Activated T-cell treated with anti-CD3 and anti-CD28 coated beads for 48 hours (primary cell): ENCODE measurements at places on chromosomes 3 and 15.

DNA sequence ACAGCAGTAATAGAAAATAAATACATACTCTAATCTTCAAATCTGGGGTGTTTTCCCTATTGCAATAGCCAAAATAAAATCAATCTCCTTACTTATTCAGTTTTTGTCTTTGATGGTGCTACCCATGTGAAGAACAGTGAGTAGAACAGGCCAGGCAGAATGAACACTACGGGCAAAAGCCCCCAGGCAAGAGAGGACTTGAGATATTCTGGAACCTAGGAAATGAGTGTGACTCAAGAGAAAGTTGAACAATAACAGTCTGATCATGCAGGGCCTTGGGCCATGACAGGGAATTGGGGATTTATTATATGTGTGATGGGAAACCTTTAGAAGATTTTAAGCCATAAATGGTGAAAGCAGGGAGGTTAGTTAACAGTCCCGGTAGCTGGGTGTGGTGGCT, 14.0 kb upstream of the DUT start:
- DNase-seq, result no peak

- peak; percentile 96 for DNase-seq
These were observed 14.9 kb upstream of the CCNL1 start for GRCh38 chr3:157174649-157175498.

GRCh38 chr15:52254391-52254790, 41.2 kb downstream of the MYO5C start:
- no peak for DNase-seq

GRCh38 chr3:98824256-98824655, 61.1 kb downstream of the ST3GAL6 start:
- DNase-seq, result no peak

DNA sequence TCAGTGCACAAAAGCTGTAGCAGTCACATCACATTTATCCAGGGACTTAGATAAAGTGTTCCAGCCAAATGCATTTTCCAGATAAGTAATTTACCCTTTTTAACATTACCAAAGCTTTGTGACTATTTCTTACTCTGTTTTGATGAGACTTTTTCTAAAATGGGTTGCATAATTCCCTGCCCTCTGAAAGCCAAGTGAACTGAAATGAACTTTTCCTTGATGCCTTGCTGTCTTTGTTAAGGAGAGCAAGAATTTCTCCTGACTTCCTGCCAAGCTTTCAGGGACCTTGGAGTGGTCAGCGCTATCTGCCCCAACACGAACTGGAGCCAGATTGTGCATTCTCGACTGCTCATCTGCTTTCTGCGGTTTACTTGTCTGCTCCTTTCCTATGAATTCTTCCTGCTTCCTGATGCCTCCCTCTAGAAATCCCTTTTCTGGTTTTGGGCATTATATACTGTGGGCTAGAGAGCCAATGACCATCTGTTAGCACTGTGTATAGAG, 34.8 kb downstream of the EIF4E3 start:
- no peak for DNase-seq

GRCh38 chr3:31959251-31959650, 21.8 kb downstream of the OSBPL10 start:
- DNase-seq, result no peak

GRCh38 chr3:43098761-43099160, 7.1 kb downstream of the POMGNT2 start:
- DNase-seq, result no peak

- DNase-seq, result no peak
These were observed 96.5 kb upstream of the UBE2E2 start for GRCh38 chr3:23106666-23107065.

DNA sequence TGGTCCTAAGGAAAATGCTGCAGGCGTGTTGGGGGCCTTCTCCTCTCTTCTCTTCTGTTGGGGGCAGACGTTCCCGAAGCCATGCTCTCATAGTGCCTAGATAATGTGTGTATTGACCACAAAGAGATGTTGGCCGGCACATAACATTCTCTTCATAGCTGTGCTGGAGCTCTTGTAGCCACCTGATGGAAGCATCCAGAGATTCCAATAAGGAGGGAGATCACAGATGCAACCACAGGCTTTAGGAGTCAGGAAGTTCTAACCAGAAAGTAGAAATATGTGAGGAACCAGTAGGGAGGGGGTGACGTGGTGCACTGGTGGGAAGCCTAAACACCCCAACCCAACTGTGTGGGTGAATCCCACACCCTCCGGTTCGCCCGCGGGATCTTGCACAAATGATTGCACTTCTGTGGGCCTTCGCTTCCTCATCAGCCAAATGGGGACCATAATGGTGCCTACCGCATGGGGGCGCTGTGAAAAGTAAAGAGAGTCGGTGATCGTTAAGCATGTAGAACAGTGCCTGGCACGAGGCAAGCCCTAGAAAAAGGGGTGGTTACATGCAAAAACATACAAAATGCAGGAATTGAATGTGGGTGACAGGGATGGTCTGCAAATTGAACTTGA, 87.8 kb downstream of the TOP2B start:
- no peak for DNase-seq

DNA sequence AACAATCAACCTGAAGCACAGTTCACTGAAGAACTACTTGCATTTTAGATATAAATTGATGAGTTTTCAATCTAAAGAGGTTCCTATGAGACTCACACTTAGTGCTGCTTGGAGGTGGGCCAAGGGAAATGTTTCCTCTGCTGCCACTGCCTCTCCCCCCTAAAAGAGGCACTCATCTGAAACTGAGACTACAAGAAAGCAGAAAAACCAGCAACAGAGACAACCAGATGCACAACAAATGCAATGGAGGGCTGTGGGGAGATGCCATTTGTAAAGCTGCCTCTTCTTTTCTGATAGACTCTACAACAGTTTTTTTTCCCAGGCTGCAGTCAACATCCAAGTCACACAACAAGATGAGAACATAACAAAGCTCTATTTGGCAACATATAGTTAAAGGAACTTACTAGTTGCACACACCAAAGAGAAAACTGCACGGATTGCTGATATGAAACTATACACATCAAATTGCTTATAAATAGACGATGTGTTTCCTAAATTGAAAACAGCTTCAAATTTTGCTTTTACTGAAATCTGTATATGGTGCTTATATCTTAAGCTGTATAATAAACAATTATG, 11.0 kb downstream of the TSPAN3 start:
- no peak for DNase-seq

- no peak for DNase-seq
These were observed 161.5 kb downstream of the FEZF2 start for GRCh38 chr3:62211675-62212429.

- DNase-seq, result no peak
These were observed 158.3 kb upstream of the CGNL1 start for GRCh38 chr15:57217778-57218598.

DNA sequence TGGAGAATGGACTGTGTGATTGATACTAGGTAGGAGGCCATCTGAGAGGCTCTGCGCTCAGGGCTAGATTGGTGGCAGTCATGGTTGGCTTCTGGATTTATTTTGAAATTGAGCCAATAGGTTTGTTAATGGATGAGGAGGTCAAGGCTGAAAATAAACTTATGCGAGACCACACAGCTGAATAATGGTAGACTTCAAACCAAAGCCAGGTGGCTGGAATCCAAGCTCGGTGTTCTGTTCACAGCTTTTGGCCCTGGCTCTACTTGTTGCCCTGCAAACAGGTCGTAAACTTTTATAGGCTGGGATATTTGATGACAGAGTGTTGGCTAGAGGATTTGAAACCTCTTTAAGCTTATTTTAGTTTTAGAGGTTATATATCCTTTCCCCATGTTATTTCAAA, 160.4 kb downstream of the CHL1 start:
- DNase-seq, result no peak

GRCh38 chr15:82698711-82699345, 10.8 kb downstream of the AP3B2 start:
- no peak for DNase-seq

- no peak for DNase-seq
These were observed 10.4 kb upstream of the ARIH1 start for GRCh38 chr15:72463702-72464101.

DNA sequence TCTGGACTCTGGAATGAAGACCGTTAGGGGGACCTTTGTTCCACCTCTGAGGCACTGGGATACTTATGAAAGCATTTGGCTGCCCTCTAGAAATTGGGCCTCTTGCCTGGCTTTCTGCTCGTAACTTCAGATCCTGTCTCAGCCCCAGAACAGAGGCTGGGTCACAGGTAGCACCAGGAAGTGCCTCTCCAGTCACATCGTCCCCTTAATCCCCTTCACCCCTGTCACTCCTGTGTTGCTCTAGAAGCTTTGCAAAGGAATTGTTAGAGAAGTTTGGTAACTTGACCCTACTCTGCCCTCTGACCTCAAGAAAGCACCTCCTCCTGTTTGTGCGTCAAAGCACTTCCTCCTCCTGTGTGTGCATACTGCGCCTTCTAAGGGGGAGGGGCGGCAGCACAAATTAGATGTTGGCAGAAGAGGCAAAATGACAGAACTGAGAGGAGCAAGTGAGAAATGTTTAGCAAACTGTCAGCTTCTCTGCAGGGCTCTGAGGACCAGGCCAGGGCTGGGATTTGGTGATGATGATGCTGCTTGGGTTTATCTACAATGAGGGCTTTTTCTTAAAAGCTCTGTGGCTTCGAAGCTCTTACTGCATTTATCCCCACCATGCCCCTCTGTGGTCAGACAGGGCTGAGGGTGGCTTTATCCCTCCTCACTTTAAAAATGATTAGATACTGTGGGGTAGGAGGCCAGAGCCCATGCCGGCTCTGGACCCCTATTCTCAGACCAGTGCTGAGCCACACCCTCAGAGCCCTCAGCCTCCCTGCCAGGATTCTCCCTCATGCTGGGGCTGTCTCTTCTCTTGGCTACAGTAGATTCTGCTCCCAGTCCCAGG, 76.2 kb downstream of the LARS2 start:
- DNase-seq, result no peak

- DNase-seq, result no peak
These were observed 83.9 kb downstream of the TLE3 start for GRCh38 chr15:70013656-70014313.

GRCh38 chr15:85770096-85771041, 24.4 kb downstream of the KLHL25 start:
- DNase-seq, result no peak

DNA sequence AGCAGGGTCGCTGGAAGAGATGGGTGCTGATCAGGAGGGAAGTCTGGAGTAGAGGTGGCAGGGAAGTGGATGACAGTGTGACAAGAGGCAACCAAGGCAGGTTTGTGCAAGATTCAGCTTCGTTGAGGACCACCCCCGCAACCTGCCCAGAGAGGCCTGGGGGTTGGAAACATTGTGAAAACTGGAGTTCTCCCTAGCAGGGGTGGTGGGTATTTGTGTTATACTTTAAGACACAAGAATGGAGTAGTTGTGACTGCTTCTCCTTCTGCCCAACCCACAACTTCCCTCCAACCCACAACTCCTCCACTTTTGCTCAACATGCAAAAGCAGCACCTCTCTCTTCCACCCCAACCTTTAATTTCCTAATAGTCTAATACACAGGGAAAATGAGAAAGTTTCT, 8.6 kb upstream of the ARNT2 start:
- DNase-seq, result no peak

- no peak for DNase-seq
These were observed 9.2 kb downstream of the DAPK2 start for GRCh38 chr15:64037116-64037515.

DNA sequence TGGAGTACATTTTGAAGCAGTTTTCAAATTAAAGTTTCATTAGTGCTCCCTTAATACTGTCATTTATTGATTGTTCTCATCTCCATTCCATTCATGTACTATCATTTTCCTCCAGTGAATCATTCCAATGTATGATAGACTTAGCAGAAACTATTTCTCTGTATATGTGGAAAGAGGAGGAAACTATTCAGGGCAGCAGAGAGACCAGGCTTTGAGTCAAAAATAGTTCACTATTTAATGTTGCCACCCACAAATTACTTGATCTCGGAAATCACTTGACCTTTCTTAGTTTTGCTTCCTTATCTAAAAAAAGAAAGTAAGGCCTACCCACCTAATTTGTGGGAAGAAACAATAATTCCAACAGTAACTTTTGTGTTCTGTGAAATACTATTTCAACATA, 610.5 kb upstream of the ZNF385D start:
- DNase-seq, result no peak

GRCh38 chr3:116445311-116445841, at the start of gene LSAMP:
Gene LSAMP, minus strand, starts transcription at chr3:116445487.
- DNase-seq, result no peak

GRCh38 chr15:67227846-67228245, 26.6 kb downstream of the AAGAB start:
- no peak for DNase-seq

DNA sequence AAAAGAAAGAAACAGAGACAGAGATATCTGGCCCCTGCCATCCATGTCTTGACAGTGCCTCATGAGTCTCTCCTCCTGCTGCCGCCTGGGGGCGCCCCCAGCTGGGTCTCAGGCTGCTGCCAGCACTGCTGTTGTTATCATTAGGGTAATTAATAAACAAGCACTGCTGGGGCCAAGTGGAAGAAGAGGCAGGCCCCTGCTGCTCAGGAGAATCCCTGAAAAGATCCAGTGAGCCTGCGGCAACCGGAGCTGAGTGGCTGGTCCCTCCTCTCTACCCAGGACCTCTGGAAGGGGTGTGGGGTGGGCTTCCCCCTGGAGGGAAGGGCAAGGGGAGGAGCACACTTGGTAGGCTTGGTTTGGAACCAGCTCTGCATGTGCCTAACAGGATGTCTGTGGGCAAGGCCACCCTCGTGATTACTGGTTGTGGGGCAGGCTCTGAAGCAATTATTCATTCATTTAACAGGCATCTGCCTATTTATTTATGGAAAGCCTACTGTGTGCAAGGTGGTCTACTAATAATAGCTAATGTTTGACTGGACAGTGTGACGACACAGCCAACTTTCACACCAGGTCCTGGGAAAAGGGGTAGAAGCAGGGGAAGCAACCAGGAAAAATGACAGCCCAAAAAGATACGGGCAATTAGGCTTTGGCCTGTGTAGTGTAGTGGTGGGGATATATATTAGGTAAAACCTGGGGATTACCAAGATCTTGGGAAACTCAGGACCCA, 1.2 kb upstream of the TYRO3 start:
- DNase-seq, result peak; percentile 70

- no peak for DNase-seq
These were observed 48.6 kb downstream of the OR5H15 start for GRCh38 chr3:98215051-98215450.

DNA sequence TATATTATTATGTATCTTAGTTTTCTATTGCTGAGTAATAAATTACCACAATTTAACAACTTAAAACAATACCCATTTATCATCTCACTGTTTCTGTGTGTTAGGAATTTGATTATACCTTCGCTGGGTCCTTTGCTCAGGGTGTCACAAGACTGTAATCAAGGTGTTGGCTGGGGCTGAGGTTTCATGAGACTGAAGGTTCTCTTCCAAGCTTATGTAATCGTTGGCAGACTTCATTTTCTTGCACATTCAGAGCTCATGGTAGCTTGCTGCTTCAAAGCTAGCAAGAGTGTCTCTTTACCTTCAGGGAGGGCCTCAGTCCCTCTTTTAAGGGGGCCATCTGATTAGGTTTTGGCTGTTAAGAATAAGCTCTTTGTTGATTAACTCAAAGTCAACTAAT, 293.1 kb downstream of the POLQ start:
- no peak for DNase-seq

- no peak for DNase-seq
These were observed 215.4 kb downstream of the UACA start for GRCh38 chr15:70547846-70548487.

- no peak for DNase-seq
These were observed 592 bp downstream of the MOBP start for GRCh38 chr3:39468108-39468436.
